Head of caudate nucleus (tissue), 42 donors: ENCODE measurements at places on chromosomes 12 and 14.

DNA sequence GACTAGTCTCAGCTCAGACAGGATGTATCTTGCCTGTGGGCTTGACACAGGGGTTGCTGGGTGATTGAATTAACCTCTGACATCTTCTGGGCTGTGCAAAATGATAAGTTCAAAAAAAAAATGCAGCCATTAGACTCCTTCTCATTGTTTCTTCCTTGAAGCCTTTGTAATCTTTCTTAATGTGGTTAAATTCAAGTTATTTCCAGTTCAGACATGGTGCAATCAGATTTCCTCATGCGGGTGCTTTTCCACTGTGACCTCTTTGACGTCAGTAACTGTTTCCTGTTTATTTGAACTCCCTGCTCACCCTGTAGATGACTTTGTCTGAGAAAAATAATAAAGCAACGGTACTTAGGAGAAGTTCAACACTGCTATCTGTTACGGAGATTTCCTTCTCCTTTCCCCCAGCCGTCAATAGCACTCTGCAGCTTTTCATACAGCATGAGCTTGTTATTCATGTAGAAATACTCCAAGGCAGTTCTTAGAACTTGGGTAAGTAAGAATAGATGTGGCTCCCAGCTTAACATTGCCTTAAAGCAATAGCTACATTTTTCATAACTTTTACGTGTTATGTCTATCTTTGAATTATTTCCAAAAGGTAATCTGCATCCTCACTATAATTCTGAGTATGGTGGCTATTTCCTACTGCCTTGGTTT, 155.5 kb downstream of the PRKCH start:
- DNase-seq = no peak

GRCh38 chr12:101794574-101794973, 36.2 kb downstream of the GNPTAB start:
- DNase-seq = no peak

DNA sequence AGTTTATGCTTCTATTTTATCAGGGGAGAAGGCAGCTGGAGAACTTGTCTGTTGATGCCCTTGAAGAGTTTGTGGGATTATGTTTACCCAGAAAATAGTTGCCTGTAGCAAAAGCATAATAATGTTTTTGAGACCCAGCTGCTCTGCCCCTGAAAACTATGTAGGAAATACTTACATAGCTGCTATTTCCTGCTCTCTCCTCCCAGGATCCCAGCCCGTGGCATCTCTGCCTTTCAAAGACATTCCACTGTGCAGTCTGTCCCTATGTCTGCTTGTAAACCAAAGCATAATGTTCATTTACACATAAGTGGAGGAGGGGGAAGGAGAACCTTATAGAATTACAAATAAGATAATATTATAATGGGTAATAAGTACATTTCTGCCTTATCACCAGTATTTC, 198.7 kb downstream of the SYT1 start:
- DNase-seq = no peak

- no peak for DNase-seq
Measured at GRCh38 chr14:68653804-68654203, 139.1 kb downstream of the ZFP36L1 start.

DNA sequence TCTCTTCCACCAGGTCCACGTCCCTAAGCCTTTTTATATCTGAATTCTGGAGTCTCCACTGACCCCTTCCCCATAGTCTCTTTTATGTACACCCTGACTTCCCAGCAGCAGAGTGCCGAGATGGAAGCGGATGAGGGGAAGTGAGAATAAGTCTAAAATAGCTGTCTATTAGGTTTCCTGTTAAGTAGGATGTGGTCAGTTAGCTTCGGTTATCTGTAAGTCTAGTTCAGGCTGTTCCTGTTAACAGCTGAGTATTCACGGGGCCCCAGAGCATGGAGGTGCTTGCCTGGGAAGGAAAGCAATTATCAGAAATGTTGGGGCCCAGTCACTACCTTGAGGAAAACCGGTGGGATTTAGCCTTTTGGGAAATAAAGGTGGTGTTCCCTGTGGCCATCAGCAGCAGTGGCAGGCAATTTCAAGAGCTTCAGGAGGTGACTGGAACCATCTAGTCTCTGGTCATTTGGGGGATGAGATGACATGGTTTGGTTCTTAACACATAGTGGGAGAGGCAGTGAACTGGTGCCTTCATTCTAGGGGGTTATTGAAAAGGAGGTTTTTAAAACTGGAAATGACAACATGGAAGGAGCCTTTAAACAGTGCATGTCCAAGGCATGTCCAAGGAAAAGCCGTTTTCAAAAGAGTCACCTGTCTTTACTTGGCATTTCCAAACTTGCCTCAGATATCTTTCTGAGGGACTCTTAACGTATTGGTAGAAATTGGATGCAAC, 21.8 kb downstream of the CHST11 start:
- no peak for DNase-seq

- DNase-seq = no peak
Measured at GRCh38 chr12:31773867-31774266, 45.0 kb upstream of the AMN1 start.

DNA sequence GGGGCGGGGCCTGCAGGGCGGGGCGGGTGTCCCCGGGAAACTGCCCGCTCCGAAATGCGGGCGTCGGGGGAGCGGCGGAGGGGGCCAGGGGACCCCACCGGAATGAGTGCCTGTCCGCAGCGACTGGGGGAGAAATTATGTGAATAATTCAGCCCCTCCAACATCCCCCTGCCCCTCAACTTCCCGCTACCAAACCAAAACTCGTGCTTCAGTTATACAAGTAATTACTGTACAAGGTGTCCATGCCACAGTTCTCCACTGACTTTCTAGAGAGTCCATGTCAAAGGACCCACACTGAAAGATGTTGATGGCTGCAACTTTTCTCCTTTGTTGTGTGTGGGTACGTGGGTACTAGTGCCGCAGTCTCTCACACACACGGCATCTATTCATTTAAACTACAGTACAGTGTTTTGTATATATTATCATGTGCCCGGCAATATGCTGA, 414 bp upstream of the CDK17 start:
- no peak for DNase-seq

- DNase-seq = no peak
Measured at GRCh38 chr14:78983126-78983525, 813.0 kb downstream of the NRXN3 start.

DNA sequence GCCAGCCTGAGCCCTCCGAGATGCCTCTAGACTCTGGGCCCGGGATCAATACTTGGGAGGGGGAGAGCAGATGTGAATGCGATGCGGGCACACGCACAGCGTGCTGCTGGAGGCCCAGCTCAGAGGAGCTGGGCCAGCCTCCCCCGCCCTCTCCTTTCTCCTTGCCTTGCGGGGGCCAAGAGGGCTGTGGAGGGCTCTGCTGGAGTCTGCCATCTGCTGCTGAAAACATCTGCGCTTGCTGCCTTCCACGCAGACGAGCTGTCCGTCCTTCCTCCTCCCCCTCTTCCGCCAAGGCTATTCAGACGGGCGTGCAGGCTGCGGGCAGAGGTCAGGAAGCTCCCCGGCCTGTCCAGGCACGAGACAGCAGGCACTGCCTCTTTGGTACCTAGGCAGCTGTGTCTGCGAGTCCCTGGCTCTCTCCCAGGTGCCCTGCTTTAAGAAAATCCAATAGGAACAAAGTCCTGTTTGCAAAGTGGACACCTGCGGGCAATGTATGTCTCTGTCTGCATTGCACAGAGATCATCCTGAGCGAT, 75.2 kb downstream of the SPRING1 start:
- peak; percentile 22 for DNase-seq

- no peak for DNase-seq
Measured at GRCh38 chr14:56224691-56225681, 106.8 kb downstream of the PELI2 start.

- DNase-seq = no peak
Measured at GRCh38 chr12:111578276-111578970, 20.7 kb downstream of the ATXN2 start.

GRCh38 chr14:68979722-68980451, 785 bp upstream of the ACTN1 start:
- no peak for DNase-seq

DNA sequence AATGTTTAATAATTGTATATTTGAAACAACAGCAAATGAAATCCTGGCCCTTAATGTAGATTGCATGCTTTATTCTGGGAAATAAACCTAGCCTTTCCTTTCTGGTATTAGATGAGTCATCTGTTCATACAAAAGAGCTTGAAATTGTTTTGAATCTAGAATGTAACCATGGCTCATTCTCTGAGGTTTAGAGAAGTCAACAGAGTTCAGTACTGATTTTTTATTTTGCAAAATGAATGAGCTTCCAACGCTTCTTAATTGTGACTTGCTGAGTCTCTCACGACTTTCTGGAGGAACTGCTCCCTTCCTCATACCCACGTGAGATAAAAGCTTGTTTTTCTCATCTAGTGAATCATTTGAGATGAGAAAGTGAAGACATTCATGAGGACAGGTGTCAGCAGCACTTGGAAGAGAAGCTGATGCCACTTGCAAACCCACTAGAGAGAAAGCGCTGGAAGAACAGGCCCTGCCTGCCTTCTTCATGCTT, 509.6 kb downstream of the VRK1 start:
- DNase-seq = peak; percentile 30

DNA sequence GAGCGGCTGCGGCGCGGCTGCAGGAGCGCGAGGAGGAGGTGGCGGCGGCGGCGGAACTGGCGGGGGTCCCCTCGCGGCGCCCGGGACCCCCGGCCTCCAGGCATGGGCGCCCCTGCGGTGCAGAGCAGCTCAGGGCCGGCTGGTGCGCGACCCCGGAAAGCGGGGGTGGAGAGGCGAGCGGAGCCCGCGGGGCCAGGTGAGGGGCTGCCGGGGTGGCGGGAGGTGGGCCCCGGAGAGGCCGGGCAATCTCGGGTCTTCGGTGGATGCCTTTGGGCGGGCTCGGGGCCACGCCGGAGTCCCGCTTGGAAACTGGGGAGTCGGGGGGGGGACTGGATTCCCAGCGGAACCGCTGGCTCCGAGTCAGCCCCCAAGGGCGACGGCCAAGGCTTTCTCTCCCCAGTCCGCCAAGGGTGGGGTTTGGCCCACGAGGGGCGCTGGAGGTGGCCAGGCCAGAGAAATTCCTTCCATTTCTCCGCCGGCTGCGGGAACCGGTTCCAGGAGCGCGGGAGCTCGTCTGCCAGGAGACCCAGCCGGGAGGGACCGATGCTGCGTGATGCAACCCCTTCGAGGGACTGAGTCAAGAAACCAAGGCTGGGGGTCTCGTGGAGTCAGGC, 13.9 kb upstream of the NR4A1 start:
- DNase-seq = no peak

GRCh38 chr12:108495823-108496579, 19.1 kb upstream of the FICD start:
- DNase-seq = no peak

DNA sequence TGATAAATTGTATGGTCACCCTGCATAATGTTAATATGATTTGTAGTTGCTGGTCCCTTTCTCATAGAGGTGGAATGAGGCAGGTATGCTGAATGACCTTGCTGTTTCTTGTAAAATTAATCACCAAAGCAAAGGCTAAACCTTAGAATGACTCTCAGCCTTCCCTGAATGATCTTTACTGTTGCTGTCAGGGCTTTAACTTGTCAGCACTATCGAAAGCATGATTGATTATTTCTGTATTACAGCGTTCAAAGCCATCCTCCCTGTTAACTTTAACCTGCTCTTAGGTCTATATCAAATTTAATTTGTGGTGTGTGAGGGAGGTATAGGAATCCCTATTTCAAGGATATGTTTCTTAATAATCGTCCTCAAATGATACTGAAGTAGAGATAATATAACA, 23.1 kb downstream of the RASSF8 start:
- no peak for DNase-seq
